ENCODE measurements at places on chromosomes 1 and 21.

DNA sequence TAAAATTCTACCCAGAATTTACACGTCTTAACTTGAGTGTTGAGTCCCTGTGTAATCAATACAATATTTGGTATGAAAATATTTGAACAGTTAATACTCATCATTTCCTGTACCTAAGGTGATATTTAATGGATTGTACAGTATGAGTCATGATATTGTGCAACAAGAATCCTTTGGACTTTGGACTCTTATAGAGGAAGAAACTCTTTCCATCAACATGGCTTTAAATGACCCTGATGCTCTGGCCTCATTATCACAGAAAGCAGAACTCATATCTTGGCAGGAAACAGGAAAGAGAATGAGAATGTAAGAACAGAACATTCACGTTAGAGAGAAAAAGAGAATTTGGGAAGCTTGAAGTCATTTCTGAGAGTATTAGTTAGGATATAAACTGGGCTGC is 168.8 kb upstream of the B3GALT2 start:
- DNase-seq: no peak

GRCh38 chr1:107326824-107327445 is 186.1 kb downstream of the NTNG1 start:
- peak; percentile 29 for DNase-seq

DNA sequence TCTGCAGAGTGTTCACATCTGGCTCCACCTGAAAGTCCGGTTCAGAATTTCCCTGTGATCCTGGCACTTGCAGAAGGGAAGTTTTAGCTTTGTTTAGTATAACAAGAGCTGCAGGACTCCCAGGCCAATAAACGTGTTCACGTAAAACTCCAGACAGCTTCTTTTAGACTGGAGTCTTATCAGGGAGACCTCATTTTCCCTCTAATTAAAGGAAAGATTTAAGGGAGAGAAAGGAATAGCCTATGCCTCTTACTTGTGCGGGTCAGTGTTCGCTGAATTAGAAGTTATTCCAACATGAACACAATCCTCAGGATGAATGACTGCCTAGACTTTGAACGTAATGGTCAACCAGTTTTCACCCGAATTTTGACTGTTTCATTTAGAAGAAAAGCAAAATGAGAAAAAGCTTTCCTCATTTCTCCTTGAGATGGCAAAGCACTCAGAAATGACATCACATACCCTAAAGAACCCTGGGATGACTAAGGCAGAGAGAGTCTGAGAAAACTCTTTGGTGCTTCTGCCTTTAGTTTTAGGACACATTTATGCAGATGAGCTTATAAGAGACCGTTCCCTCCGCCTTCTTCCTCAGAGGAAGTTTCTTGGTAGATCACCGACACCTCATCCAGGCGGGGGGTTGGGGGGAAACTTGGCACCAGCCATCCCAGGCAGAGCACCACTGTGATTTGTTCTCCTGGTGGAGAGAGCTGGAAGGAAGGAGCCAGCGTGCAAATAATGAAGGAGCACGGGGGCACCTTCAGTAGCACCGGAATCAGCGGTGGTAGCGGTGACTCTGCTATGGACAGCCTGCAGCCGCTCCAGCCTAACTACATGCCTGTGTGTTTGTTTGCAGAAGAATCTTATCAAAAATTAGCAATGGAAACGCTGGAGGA is 202.1 kb upstream of the SGIP1 start:
- peak; percentile 84 for DNase-seq

DNA sequence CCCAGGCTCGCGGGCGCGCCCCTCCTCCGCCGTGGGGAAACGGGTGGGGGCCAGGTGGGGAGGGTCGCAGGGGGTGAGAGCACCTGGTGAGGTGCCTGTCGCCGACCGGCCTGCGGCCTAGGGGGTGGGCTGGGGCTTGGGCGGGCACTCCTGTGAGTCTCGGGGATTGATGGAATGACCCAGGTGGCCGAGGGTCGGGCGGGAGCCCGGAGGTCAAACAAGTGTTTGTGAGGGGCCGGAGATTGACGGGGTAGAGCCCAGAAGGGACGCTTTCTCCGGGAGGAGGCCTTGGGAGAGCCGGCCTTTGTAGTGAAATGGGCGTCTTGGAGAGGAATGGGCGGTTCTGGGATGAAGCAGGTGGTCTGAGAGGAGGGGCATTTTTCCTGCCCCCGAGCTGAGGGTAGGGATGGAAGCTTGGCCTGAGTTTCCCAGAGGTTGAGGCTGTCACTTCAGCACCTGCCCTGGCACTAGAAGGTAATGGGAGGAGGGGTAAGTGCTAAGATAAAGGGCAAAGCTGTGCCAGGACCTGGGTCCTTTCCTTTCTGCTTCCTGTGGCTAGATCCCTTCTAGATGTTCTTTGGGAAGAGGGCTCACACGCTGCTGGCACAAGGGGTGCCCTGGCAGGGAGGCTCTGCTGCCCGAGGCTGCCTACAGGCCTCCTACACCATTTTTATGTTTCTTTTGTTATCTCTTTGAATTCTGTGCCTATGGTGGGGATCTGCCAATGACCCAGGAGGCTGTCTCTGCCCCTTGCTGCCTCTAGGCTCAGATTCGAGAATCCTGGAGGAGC is 56.1 kb downstream of the NDUFS5 start:
- DNase-seq: no peak

DNA sequence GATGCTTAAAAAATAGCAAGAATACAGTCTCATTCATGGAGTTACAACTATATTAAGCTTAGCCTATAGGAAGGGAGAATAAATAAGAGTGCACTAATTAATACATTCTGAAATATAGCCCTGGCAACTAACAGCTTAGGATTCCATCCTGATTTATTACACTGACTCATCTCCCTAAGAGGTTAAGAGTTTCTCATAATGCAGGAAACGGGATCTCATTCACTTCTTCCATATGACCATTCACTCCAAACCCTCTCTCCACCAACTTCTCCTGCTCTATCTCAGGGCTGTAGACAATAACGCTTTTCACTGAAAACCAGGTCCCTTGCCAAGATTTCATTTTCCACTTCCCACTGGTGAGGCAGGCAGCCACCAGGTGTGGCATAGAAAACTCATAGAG is 168.5 kb upstream of the PLD5 start:
- peak; percentile 24 for DNase-seq

DNA sequence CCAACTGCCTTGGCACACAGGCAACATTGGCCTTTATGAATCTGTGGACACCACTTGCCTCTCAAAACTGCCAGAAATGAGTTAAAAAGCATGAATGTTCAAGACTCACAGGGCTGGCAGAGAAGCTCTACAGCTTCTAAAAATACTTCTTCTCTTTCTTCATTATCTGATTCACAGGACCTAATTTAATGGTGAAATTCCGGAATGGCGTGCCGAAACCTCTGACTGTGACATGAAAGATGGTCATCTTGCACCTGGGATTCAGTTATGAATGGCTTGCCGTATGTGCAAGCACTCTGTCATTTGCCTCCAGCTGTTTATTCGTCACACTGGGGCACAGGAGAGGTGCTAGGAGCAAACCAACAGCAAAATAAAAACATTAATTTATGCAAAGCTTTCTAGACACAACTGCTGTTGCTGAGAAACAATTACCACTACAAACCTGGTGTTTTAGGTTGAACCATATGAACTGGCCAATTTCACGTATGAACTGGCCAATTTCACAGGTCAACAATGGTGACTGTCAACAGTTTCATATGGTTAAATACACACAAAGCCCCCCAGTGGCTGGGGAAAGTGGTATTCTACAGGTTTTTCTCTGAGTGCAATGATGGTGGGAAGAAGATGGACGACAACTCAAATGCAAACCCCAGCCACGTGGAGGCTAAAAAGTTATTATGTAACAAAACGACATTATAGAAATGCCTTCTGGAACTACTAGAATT is 648.3 kb downstream of the KIF26B start:
- DNase-seq: no peak
